ENCODE measurements at places on chromosomes 4 and X.

DNA sequence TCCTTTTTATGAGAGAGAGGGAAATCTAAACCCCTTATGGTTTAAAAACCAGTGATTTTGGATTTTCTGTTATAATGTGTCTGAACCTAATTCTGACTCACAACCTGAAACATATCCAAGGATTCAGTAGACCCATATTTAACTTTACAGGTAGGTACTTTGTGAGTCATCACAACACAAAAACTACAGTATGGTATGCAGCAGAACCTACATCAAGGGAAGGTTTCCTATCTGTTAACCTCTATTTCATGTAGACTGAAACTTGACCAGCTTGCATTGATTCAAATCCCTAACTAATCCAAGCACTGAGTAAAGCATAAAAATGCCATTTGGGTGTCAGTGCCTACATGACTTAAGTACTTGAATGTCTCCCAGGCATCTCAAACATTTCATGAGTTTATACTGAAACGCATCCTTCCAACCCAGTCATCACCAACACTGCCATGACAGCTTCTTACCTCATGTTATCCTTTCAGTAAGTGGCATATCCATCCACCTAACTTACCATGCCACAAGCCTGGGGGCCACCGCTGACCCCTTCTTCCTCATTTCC, 4.3 kb upstream of the ARHGAP10 start:
- no peak for DNase-seq

GRCh38 chr4:8419222-8420041, 21.1 kb downstream of the ACOX3 start:
- DNase-seq: peak; percentile 15

DNA sequence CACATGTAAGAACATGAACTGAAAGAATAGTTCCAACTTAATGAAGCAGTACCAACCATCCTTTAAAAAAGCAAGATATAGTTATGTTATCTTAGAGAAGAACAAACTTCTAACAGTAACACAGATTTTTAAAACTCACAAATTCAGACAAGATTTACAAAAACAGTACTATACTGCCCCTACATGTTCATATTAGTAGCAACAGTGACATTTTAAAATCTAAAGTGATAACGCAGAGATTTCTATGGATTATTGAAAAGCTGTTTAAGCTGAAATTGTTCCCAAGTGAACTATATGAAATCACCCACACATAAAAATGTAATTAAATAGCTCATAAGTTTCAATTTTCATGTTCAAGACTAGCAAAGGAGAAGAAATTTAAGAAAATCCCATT, 166.0 kb downstream of the FBXW7 start:
- peak; percentile 7 for DNase-seq

DNA sequence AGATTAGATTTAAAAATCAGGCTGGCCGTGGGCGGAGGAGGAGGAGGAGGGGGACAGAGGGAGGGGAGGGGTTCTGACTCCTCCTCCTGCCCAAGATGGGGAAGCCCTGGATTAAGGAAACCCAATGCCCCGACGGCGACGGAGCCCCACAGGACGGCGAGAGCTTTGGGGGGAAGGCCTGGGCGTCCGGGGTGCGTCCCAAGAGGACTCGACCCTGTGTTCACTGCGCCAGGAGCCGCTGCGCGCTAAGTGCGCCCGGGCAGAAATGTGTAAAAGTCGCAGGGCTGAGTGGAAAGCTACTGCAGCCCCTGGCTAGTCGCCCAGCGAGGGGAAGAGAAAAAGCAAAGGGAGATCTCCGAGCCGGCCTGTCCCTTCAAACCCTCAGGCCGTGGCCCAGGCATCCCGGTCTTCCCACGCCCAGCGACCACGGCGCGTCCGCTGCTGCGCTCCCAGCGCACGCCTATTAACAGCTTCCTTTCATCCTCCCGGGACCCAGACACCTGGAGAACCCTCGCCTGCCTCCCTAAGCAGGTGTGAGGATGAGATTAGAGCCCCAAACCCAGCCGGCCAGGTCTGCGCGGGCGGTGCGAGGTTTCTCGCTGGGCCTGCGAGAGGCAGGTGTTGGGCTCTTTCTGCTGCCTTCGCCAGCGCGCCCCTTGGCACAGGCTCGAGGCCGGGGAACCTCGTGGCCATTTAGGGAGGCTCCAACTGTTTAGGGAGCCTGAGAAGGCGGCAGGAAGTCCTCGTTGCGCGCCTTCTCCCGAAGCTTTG, 1.4 kb upstream of the RPS6KA3 start:
- peak; percentile 19 for DNase-seq

- DNase-seq: no peak
These were observed 196.7 kb upstream of the LNX1 start for GRCh38 chr4:53788011-53788410.

DNA sequence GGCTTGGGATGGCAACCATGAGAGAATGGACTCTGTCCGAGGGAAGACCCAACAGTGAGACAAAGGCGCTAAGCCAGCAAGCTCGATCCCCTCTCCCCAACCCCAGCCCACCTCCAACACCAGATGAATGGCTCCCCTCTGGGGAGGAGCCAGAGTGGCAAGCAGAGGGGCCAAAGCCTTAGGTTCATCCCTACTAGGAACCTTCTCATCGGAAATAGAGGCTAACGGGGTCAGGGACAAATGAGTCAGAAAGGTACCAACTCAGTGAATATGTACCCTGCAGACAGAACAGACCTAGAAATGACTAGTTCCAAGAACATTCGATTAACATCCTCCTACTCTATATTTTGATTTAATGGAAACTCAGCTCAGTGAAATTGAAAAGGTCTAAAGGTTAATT, 73.9 kb downstream of the NSG1 start:
- no peak for DNase-seq

GRCh38 chrX:154428176-154429171, at the start of gene ATP6AP1:
Gene ATP6AP1 (plus strand): TSS chrX:154428677. CDS start chrX:154428693, 16 bp downstream.
- peak; percentile 90 for DNase-seq
